ENCODE measurements at places on chromosomes 6 and 20.

DNA sequence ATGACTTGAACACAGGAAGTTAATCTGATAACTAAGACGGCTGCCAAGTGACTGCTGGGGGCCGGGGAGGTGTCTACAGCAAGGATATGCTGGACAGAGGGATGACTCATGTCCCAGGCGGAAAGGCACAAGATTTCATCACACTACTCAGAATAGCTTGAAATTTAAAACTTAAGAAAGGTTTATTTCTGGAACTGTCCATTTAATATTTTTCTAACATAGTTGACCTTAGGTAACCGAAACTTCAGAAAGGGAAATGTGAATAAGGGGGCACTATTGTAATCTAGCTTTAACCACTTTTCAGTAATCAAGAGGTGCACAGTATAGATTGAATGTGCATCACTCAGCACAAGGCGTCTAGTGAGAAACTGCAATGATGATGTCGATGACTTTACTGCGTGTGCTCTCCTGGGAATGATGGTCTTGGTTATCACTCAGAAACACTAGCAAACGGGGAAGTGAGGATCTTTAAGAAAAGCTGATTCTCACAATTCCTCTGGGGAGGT lies 171.5 kb downstream of the QKI start:
- no peak for DNase-seq

- no peak for DNase-seq
Measured at GRCh38 chr20:63255931-63256704, 1.9 kb upstream of the NKAIN4 start.

DNA sequence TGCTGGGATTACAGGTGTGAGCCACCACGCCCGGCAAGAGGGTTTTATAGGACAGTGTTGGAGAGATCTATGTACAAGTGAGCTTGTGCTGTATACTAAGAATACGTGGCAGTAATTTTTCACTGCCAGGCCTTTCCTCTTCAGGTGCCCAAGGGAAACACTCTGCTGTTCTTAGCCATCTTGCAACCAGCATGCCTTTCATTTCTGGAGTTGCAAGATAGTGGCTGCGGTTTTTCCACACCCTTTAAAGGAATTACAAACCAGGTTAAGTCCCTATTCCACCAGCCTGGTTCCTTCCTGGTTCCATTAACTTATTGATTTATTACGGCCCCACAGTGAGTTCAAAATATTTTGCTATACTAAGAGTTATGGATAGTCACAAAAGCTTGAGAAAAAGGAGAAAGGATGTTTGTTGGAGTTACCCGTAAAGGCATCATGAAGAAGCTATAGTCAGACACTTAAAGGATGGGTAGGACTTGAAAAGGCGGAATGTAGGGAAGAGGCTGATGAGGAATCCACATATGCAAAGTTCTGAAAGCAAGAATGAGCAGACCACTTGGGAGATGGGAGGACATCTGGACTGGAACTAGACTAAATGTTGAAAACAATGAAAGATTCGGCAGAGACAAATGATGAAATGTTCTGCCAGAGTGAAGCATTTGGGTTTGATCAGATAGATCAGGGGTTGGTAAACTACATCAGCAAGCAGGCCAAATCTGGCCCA lies 61.4 kb upstream of the ASIP start:
- no peak for DNase-seq

DNA sequence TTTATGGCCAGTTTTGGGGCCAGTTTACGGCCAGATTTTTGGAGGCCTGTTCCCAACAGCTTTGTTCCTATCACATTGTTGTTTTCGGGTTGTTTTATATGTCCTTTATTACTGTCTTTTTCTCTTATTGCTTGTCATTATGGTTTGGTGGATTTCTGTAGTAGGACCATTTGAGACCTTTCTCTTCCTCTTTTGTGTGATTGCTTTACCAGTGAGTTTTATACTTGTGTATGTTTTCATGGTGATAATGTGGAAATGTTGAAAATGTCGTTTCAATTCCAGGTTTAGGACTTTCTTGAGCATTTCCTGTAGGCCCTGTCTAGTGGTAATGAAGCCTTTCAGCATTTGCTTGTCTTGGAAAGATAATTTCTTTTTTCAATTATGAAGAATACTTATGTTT lies 17.8 kb downstream of the HLA-B start:
- no peak for DNase-seq

DNA sequence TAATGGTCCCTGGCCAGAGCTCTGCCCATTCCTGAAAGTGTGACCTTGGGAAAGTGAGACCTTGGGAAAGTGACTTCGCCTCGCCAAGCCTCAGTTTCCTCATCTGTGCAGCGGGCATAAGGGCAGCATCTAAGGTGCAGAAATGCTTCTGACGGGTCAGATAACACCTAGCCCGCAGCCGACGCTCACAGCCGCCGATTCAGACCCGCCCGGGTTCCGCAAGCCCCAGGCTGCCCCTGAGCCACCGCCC lies 486 bp downstream of the FKBP1A start:
- DNase-seq = no peak

Measured in activated CD4-positive, alpha-beta T cell treated with anti-CD3 and anti-CD28 coated beads for 48 hours (primary cell).